ENCODE measurements at places on chromosomes 12 and 14. TPM values are rescaled to one million over a fixed set of nuclear protein-coding genes. Genes with fewer than 3 reads are reported as not detected.
A peak's percentile ranks its signal among the peaks of the same experiment; 100 is the strongest.

DNA sequence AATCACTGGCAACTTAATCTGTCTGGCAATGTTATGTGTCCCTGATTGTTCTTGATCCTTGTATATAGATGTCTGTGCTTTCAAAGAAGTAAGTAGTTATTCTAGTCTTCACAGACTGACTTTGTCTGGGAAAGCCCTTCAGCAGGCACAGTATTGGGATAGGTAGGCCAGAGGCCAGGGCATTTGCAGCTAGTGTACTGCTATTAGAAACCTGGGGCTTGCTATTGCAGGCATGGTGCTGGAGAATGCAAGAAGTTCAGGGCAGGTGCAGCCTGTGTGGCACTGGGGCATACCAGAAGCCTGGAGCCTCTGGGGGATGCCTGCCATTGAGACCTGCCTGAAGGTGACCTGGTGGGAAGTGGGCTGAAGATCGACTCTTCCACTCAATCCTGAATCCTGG lies 96.3 kb downstream of the TMTC3 start:
- H3K36me3 ChIP-seq: no peaks in the 10 kb centered on the region
- H3K27me3 ChIP-seq: no peaks in the 10 kb centered on the region
- H3K4me3 ChIP-seq: no peak overlapping the region
- H3K4me1 ChIP-seq: no peaks in the 10 kb centered on the region
- H3K27ac ChIP-seq: no peak overlapping the region

DNA sequence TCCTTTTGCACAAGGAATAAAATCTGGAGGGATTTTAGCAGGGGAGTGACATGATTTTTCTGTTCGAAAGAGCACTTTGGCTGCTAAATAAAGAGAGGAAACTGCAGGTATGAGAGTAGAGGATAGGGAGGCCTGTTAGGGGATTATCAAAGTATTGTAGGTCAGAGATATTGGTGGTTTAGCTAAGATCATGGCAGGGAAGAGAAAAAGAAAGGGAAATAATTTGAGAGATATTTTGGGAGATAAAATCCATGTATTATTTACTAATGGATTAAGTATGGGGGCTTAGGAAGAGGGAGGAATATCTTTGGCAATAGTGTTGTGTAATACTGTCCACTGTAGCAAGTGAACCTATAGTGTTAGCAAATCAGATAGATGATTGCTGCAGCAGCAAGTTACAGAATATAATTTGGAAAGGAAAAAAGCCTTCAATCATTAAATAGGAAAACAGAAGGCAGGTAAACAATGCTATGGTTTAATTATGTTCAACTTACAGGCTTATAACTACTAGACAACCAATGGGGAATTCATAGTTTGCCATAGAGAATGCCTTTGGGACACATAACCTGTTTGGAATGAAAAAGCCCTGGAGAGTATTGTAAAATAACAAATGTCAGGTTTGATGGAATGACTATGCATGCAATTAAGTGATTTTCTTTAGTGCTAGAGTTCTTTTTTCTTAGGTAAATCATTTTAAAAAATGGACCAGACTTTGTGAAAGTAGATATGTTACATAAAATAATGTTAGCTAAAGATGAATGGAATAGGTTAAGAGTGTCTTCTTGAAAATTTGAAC lies 50.5 kb downstream of the ADIPOR2 start:
- H3K4me3 ChIP-seq: no peak overlapping the region
- peak; percentile 66 for DNase-seq
- no peaks in the 10 kb centered on the region for H3K27me3 ChIP-seq
- H3K4me1 ChIP-seq: peaks cover 91% of the 10 kb centered on the region
- H3K36me3 ChIP-seq: no peaks in the 10 kb centered on the region

GRCh38 chr14:104991896-104992230 lies 6.3 kb downstream of the CLBA1 start:
- H3K4me1 ChIP-seq: peaks cover 3% of the 10 kb centered on the region
- no peak for DNase-seq
- H3K36me3 ChIP-seq: no peaks in the 10 kb centered on the region
- H3K27ac ChIP-seq: no peak overlapping the region
- no peak overlapping the region for H3K4me3 ChIP-seq
- H3K27me3 ChIP-seq: no peaks in the 10 kb centered on the region

DNA sequence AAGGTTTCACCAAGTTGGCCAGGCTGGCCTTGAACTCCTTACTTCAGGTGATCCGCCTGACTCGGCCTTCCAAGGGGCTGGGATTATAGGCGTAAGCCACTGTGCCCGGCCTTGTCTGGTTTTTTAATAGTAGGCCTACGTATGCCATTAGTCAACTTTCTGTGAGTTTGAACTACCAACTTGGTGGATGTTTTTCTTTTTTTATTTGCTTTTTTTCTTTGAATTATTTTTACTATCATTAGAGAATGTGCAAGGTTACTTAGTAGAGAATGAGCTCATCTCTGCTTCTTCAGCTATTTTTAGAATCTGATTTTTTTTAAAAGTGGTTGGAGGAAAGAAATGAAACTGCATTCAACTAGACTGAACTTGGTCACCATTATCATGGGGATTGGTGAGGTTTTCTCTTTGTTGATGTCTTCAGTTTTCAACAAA lies 51.4 kb downstream of the HMGA2 start:
- no peaks in the 10 kb centered on the region for H3K27me3 ChIP-seq
- peaks cover 4% of the 10 kb centered on the region for H3K36me3 ChIP-seq
- DNase-seq: no peak
- peaks cover 55% of the 10 kb centered on the region for H3K4me1 ChIP-seq
- H3K4me3 ChIP-seq: no peak overlapping the region
- H3K27ac ChIP-seq: no peak overlapping the region

- H3K27ac ChIP-seq: no peak overlapping the region
- no peak overlapping the region for H3K4me3 ChIP-seq
- H3K27me3 ChIP-seq: no peaks in the 10 kb centered on the region
- no peaks in the 10 kb centered on the region for H3K36me3 ChIP-seq
These were observed 4.4 kb upstream of the CFL2 start for GRCh38 chr14:34718750-34719304.

TMEM229B gene
- 0.69 TPM for polyA plus RNA-seq

TESPA1 gene
- not detected for polyA plus RNA-seq

DNA sequence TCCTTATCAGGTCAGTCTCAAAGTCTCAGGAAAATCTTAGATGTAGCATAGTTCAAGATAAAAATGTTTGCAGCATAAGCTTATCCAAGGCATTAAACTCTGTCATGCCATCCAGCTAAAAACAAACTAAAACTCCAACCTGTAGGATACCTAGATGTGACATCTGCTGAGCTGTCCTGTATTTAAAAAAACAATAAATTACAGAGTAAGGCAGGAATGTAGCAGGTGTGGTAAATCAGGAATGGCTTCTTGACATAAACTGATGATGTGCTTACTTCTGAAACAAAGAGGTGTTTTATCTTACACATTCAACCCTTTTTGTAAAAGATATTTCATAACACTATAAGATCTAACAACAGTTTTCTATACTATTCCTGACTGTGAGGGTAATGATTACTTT lies 30.6 kb upstream of the DLGAP5 start:
- no peak overlapping the region for H3K27ac ChIP-seq
- no peaks in the 10 kb centered on the region for H3K27me3 ChIP-seq
- peaks cover 6% of the 10 kb centered on the region for H3K4me1 ChIP-seq
- DNase-seq: no peak
- no peak overlapping the region for H3K4me3 ChIP-seq
- no peaks in the 10 kb centered on the region for H3K36me3 ChIP-seq

WNT5B gene
- not detected for polyA plus RNA-seq

DNA sequence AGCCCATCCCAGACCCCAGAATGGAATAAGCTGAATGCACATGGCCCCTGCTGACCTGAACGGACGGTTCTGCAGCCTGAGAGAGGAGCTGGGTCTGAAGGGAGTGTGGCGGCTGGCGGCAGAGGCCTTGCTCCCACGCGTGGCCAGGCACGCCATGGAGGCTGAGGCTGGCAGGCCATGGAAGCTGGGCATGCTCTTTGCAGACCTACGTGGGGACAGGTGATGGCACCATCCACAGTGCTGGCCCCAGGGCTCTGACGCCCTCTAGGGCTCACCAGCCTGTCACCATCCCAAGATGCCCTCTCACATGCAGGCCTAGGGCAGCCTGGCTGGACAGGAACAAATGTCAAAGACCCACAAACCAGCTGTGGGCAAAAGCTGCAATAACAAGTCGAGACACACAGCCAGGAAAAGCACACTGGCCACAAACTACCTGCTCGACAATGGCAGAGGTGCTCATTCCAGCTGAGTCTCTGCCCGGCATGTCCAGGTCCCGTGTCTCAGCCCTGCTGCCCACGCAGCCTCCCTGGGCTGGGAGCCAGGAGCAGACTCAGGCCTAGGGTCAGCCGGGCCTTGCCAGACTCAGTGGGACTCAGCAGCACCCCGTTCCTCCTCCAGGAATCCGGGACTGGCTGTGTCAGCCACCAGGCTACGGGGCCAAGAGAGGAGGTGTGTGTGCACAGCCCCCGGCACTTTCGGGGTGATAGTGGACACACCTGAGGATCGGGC lies 19.7 kb downstream of the BTBD6 start:
- no peak overlapping the region for H3K27ac ChIP-seq
- no peaks in the 10 kb centered on the region for H3K4me1 ChIP-seq
- H3K36me3 ChIP-seq: peaks cover 5% of the 10 kb centered on the region
- no peak overlapping the region for H3K4me3 ChIP-seq
- no peaks in the 10 kb centered on the region for H3K27me3 ChIP-seq
- no peak for DNase-seq

RCOR1 gene
- 10.2 TPM for polyA plus RNA-seq

G2E3 gene
- 13.8 TPM for polyA plus RNA-seq

NEUROD4 gene
- polyA plus RNA-seq: not detected

GRCh38 chr12:115495300-115495699 lies 782.2 kb downstream of the MED13L start:
- H3K27ac ChIP-seq: no peak overlapping the region
- DNase-seq: no peak
- peaks cover 9% of the 10 kb centered on the region for H3K27me3 ChIP-seq
- H3K4me3 ChIP-seq: no peak overlapping the region
- no peaks in the 10 kb centered on the region for H3K36me3 ChIP-seq
- H3K4me1 ChIP-seq: no peaks in the 10 kb centered on the region

LBHD2 gene
- polyA plus RNA-seq: 0.95 TPM

CAMKK2 gene
- 20.0 TPM for polyA plus RNA-seq

DNA sequence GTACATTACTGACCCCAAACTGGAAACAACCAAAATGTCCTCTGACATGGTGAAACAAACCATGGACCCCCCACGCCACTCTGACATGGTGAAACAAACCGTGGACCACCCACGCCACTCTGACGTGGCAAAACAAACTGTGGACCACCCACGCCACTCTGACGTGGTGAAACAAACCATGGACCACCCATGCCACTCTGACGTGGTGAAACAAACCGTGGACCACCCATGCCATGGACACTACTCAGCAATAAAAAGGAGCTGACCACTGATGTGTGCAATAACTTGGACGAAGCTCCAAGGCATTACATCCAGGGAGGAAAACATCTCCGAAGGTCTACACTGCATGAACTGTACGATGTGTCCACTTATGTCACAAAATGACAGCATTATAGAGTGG lies 3.1 kb upstream of the GOLGA3 start:
- peaks cover 17% of the 10 kb centered on the region for H3K4me1 ChIP-seq
- H3K36me3 ChIP-seq: no peaks in the 10 kb centered on the region
- no peaks in the 10 kb centered on the region for H3K27me3 ChIP-seq
- H3K4me3 ChIP-seq: no peak overlapping the region
- no peak for DNase-seq

PGF gene
- polyA plus RNA-seq: 10.7 TPM

- peaks cover 8% of the 10 kb centered on the region for H3K27me3 ChIP-seq
- H3K4me1 ChIP-seq: no peaks in the 10 kb centered on the region
- H3K36me3 ChIP-seq: no peaks in the 10 kb centered on the region
- H3K27ac ChIP-seq: no peak overlapping the region
These were observed 38.0 kb upstream of the FBXO21 start for GRCh38 chr12:117228239-117228638.

PRICKLE1 gene
- polyA plus RNA-seq: not detected

GRCh38 chr12:103705927-103706326 lies 118.9 kb downstream of the STAB2 start:
- no peak overlapping the region for H3K27ac ChIP-seq
- no peak overlapping the region for H3K4me3 ChIP-seq
- no peaks in the 10 kb centered on the region for H3K4me1 ChIP-seq
- H3K36me3 ChIP-seq: no peaks in the 10 kb centered on the region
- H3K27me3 ChIP-seq: no peaks in the 10 kb centered on the region
- peak; percentile 10 for DNase-seq

ASIC1 gene
- polyA plus RNA-seq: 1.5 TPM

GRCh38 chr12:39237004-39237403 lies 205.9 kb downstream of the KIF21A start:
- DNase-seq: no peak
- no peak overlapping the region for H3K27ac ChIP-seq
- H3K27me3 ChIP-seq: no peaks in the 10 kb centered on the region
- H3K36me3 ChIP-seq: no peaks in the 10 kb centered on the region
- peaks cover 6% of the 10 kb centered on the region for H3K4me1 ChIP-seq

DNA sequence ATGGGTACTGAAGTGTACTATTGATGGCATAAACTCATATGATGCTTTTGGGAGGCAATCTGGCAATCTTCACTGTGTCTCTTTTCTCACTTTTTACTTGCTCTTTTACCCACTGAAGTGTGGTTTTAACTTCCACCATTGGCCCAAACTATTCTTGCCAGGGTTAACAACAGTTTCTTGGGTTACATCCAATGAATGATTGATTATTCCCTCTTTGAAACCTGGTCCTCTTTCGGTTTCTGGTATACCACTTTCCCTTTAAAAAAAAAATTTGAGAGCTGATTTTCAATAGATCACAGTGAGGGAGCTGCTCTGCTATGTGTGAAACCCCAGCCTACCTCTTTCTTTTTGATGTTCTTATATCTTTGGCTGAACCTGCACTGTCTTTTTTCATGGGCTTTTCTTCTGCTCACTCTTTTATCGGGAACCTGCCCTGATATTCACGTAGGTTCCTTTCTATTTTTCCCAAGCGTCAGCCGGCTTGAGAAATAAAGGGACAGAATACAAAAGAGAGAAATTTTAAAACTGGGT lies 56.1 kb upstream of the OR4E1 start:
- H3K4me3 ChIP-seq: no peak overlapping the region
- no peaks in the 10 kb centered on the region for H3K27me3 ChIP-seq
- no peaks in the 10 kb centered on the region for H3K36me3 ChIP-seq
- H3K4me1 ChIP-seq: no peaks in the 10 kb centered on the region
- H3K27ac ChIP-seq: no peak overlapping the region

DNA sequence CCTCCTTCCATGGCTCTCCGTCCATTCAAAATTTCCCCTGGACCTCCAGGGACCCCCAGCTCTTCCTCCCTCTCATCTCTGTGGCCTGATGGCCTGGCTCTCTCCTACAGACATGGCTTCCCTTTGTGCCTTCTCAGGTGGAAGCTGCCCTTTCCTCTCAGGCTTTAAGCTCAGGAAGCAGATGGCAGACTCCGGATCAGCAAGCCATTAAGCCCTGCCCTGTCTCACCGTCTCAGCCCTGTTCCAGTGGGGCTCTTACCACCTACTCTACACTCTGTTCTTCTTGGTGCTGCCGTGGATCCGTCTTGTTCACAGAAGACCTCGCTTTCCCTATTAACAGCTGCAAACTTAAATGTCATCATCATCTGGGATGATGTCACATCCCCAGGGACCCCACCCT lies 33.1 kb downstream of the NPC2 start:
- H3K4me1 ChIP-seq: no peaks in the 10 kb centered on the region
- H3K27me3 ChIP-seq: no peaks in the 10 kb centered on the region
- H3K4me3 ChIP-seq: no peak overlapping the region
- no peak overlapping the region for H3K27ac ChIP-seq

GRCh38 chr12:105077435-105077834 lies 6.8 kb downstream of the ALDH1L2 start:
- no peaks in the 10 kb centered on the region for H3K36me3 ChIP-seq
- no peak overlapping the region for H3K27ac ChIP-seq
- no peak for DNase-seq
- H3K4me1 ChIP-seq: no peaks in the 10 kb centered on the region
- no peaks in the 10 kb centered on the region for H3K27me3 ChIP-seq

GRCh38 chr14:30532264-30532663 lies 26.7 kb upstream of the G2E3 start:
- no peak overlapping the region for H3K27ac ChIP-seq
- no peak overlapping the region for H3K4me3 ChIP-seq
- no peak for DNase-seq
- H3K4me1 ChIP-seq: no peaks in the 10 kb centered on the region
- no peaks in the 10 kb centered on the region for H3K36me3 ChIP-seq
